ENCODE measurements at places on chromosomes 7 and 10. TPM values are rescaled to one million over a fixed set of nuclear protein-coding genes. Genes with fewer than 3 reads are reported as not detected.

The DYDC2 gene
- not detected for total RNA-seq

- DNase-seq = no peak
Observed at GRCh38 chr7:46990761-46991160, 591.1 kb downstream of the TNS3 start.

DNA sequence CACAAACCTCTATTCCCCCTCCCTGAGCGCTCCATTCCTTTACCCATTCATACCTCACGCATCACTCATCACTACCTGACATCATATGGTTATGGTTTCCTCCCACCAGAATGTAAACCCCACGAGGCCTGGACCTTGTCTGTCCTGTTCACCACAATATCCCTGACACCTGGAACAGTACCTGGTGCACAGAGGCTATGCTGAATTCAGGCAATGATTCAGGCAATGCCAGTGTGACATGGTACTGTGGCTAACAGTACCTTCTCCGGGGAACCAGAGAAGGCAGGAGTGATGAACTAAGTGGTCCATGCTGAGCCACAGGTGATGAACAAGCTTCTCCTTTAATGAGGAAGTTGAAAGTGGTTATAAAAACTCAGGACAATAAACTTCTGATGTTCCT is 202.5 kb upstream of the PLXNA4 start:
- no peak for DNase-seq

The NUTM2E gene
- under 0.01 TPM for total RNA-seq

The COL28A1 gene
- total RNA-seq = not detected

The MEPCE gene
- 79.5 TPM for total RNA-seq

DNA sequence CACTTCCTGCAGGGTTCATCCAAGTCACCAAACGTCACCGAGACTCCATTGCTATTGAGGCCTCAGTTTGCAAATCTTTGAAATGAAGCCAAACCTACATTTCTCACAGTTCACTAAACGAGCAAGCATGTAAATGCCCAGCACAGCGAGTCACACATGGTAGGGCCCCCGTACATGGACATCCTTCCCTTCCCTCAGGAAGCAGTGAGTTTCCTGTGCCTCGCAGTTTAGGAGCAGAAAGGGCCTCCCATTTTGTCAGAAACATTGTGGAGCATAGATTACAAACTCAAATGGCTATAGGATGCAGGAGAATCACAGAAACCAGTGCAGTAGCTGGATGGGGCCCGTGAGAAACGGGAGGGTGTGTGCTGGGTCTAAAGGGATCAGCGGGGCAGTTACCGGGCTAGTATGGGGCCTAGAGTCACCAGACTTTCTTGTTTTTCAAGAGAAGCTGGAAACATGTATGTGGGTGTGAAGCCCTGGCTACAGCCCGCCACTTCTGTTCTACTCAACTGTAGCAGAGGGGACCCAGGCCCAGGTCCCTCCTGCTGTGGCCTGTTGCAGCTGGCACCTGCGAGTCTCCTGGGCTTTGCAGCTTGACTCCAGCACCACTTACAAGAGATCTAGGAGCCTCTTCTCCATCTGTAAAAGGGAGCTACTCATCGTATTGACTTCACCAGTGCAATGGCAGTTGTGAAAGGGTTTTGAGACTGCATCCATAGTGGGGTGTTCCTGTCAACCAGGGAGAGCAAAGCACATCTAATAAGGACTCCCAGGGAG is 14.2 kb upstream of the SLC18A3 start:
- DNase-seq = no peak

- DNase-seq = no peak
Observed at GRCh38 chr10:128220021-128220420, 93.8 kb upstream of the MKI67 start.

DNA sequence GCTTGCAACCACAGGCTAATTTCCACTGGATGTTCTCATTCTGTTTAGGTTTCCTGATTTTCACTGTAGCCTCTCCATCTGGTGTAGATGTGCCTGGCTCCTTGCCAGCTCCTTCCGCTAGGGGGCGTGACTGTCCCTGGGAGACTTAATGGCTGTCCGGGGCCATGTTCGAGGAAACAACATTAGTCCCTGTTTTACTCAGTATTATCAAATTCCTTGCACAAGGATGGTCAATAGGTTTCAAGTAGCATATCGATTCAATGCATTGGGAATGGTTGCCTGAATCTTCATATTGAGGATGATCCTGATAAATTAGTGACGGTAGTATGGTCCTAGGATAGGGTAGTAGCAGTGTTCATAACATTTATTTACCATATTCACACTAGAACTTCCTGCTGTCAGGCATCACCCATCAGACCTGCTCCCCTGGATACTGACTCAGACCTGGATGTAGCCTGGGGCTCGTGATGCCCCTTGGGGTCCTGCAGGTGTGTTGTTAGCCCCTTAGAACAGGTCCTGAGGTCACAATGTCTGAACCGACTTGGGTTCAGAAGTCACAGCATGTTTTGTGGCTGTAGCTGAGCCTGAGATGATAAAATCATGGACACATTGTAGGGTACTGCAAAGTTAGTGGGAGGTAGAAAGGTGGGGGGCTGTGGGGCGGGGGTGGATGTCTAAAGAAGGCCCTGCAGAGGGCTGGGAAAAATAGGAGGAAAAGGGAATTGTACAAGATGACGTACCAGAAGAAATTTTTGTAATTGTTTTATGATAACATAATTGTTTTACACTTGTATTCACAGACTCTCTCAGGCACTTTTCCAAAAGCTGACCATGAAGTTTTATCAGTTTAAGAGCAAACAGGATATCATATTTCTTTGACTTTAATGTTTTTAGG is 8.9 kb upstream of the EXOC6 start:
- DNase-seq = peak; percentile 70

The RELN gene
- total RNA-seq = 2.4 TPM

DNA sequence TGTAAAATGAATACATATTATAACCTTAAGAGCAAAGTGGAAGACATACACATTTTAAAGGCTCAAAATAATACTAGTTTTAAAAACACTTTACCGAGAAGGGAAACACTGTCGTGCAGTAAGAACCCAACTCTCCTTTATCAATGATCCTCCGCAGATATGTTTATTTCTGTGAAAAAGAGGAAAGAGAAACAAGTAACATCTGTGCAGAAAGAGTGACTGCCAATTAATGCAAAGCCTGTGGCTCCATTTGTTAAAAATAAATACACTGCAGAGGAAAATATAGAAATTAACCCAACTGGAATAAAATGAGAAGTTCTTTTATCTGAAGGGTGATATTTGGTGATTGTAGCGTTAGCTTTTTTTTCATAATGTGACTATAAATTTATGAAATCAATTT is 62.7 kb downstream of the HGF start:
- DNase-seq = no peak

GRCh38 chr10:23364378-23364777 is 19.8 kb upstream of the C10orf67 start:
- DNase-seq = no peak

The SPDYE5 gene
- not detected for total RNA-seq

The ATP6V1F gene
- 130 TPM for total RNA-seq

DNA sequence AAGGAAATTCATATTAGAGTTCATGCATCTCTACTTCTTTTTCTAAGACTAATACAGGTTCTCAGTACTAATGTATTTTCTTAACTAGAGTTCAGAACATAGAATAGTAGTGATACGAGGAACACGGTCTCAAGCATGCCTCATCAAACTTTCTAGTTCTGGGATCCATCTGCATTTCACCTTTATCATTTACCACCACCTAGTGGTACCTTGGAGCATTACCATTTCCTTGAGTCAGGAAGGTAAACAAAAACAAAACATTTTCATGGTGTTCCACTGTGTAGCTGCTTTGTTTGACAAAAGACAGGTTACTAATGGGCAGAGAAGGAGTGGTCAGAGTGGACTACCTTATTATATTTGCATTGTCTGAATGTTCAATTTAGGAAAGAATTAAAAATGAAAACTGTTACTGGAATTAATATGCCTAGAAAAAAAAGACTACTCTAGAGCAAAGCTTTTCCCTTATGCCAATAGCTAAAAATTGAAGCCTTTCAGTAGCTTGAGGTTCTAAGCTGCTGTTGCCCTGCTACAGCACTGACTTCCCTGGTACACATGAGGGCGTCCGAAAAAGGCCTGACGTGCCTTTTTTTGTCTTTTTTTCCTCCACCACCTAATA is 44.5 kb downstream of the STARD3NL start:
- DNase-seq = peak; percentile 60

GRCh38 chr10:27889518-27889917 is 109.4 kb downstream of the ODAD2 start:
- DNase-seq = no peak

The ZNF680 gene
- 23.0 TPM for total RNA-seq

GRCh38 chr7:135260930-135261721 is 27.5 kb downstream of the STRA8 start:
- no peak for DNase-seq

DNA sequence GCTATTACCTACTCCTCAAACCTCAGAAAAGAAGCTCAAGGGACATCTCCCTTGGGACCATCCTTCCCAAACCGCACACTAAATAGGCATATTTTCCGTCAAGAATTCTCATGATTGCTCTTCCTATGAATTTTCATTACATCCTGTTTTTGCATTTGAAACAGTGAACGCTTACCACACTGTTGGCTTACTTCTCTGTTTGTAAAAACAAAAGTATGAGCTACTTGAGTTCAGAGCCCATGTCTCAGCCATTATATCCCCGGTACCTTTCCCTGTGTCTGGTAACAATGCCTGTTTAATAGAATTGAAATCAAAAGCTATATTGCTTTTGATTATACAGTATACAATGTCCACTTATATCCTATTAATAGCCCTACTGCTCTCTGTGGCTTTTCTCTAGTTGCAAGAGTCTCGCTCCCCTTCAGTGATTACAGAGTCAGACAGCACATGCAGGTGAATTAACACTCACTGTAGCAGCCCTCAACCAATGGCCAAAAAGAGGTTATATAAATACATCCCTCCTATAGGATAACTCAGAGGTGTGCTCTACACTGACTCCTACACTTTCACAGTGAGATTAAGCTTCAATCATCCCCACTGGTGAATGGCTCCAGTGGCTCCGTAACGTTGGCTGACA is 264.4 kb downstream of the SORCS1 start:
- no peak for DNase-seq

The SBDS gene
- 185 TPM for total RNA-seq

- DNase-seq = peak; percentile 32
Observed at GRCh38 chr7:104410742-104411141, 82.3 kb downstream of the LHFPL3 start.

The FEZF1 gene
- 0.69 TPM for total RNA-seq

DNA sequence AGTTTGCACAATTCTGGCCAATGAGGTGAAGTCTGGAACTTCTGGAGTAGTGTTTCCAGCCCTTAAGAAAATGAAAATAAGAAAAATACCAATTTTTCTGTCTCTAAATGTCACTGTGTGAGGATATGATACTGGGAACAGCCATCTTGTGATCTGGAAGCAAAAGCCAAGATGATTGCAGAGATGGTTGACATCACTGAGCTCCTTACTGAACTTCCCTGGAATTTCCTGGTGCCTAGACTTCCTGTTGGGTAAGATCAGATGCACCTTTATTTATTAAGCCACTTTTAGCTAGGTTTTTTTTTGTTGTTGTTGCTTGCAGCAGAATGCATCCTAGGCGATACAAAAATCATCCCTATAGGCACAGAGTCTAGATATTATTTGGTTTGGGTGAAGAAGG is 27.3 kb upstream of the INHBA start:
- DNase-seq = no peak

The RBM48 gene
- 5.4 TPM for total RNA-seq

GRCh38 chr10:71752391-71753090 is 20.8 kb downstream of the VSIR start:
- no peak for DNase-seq

GRCh38 chr10:102421757-102422512 is 1.3 kb downstream of the FBXL15 start:
- no peak for DNase-seq

- no peak for DNase-seq
Observed at GRCh38 chr7:36286226-36286625, 103.4 kb upstream of the ANLN start.

The GLUD1 gene
- total RNA-seq = 84.1 TPM

DNA sequence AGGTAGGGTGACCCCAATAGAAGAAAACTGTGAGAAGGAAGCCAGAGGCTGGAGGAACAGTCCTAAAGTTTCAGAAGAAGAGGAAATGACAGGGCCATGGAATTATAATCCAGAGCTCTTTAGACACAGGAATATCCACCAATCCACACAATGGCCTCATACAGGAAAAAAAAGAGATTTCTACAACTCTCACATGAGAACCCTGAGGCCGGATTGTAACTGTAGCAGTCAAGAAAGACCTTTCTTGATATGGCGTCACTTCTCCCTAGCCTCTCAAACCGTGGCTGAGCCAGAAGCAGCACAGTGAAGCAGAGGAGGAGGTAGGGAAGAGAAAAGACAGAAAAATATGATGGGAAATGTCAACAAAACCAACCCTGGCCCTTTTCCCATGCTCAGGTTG is 76.9 kb downstream of the RAPGEF5 start:
- no peak for DNase-seq

- peak; percentile 22 for DNase-seq
Observed at GRCh38 chr7:17374654-17375053, 76.2 kb downstream of the AHR start.

GRCh38 chr7:102079140-102080018 is 207.3 kb upstream of the SH2B2 start:
- no peak for DNase-seq

DNA sequence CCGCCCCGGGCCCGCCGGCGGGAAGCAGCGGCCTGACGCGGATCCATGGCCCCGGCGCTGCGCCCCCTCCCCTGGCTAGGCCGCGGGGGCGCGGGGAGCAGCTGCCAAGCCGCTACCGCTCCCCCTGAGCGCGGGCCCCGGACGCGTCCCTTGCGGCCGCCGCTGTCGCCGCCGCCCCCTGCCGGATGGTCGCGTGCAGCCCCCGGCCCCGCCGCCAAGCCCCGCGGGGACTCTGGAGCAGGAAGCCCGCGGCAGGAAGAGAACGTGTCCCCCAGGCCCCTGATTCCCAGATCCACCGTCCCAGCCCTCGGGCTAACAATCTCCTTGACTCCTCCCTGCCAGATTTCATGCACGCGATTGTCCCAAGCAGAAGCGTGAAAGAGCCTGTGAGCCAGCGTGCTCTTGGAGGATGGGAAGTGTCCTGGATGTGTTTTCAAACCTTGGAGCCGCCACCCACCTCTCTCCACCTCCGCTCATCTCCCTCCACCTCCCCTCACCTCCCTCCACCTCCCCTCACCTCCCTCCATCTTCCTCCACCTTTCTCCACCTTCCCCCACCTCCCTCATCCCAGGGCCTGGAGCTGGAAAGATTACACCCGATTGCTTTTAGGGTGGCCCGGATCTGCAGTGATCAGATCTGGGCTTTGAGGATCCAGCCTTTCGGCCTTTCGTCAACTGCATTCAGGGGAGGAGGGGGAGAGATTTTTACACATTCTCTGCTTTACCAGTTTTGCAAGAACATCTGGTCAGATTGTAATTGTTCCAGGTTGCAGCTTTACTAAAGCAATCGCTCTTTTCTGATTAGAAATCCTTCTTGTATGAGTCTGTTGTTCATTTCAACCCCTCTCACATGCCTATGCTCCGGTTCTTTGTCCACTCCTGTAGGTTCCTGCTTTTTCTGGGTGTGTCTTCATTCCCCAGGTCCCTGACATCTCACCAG is 570 bp upstream of the PRTFDC1 start:
- DNase-seq = peak; percentile 60

DNA sequence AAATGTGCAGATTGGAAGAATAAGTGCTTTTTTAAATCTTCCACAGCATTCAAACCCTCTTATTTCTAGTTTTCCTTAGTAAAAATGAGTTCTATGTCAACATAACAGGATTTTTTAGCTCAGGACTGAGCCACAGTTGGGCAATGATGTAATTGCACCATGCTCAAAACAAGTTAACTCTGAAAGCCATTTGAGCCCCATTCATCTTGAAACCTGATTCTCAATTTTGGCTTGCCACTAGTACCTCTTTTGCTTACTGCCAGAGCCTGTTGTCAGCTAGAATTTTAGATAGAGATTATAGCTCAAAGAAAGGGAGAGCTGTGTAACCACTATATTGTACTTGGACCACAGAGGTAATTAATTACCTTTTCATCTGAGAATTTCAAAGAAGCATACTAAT is 1028.5 kb upstream of the PHF14 start:
- no peak for DNase-seq
